ENCODE measurements at places on chromosomes 12 and 14.
A peak's percentile ranks its signal among the peaks of the same experiment; 100 is the strongest.

DNA sequence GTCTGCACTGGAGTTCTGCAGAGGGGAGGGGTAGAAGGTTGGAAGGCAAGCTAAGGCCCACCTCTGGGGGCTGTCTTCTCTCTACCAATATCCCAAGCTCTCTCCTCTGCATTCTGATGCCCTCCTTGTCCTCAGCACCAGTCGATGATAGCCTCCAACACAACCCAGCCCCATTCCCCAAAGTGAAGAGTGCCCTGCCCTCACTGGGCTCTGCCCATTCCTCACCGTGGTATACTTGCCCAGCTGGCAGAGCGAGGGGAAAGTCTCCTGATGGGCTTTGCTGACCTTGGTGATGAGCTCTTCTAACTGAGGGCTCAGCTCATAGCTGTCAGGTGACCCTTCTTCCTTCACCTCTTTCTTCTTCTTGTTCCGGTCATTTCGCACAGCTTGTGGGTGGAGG, 7.2 kb upstream of the ITGB7 start:
- no peak for DNase-seq

GRCh38 chr12:116954710-116955381, 44.1 kb downstream of the FBXW8 start:
- no peak for DNase-seq

- DNase-seq = no peak
Observed at GRCh38 chr12:105765053-105766014, 373.4 kb downstream of the NUAK1 start.

- no peak for DNase-seq
Observed at GRCh38 chr12:122980183-122981035, at the start of gene ARL6IP4. Gene ARL6IP4, plus strand, starts transcription at chr12:122980681. Its CDS starts 459 bp downstream, at chr12:122981140.

DNA sequence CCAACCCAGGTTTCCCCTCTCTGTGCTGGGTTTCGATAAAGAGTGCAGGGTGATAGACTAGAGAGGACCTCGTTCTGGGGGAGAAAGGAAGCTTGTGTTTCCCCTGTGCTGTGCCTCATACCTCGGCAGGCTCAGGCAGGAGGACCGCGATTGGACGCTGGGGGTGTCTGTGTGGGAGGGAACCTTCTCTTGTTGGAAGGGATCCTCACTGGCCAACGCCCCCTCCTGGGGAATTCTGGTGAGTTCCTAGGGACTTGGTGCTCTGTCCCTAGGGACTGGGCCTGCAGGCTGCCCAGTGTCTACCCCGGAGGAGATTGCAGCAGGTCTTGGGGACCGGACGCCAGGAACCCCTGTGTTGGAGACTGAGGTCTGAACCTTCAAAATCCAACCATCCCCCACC, 157.4 kb upstream of the PRMT8 start:
- no peak for DNase-seq

DNA sequence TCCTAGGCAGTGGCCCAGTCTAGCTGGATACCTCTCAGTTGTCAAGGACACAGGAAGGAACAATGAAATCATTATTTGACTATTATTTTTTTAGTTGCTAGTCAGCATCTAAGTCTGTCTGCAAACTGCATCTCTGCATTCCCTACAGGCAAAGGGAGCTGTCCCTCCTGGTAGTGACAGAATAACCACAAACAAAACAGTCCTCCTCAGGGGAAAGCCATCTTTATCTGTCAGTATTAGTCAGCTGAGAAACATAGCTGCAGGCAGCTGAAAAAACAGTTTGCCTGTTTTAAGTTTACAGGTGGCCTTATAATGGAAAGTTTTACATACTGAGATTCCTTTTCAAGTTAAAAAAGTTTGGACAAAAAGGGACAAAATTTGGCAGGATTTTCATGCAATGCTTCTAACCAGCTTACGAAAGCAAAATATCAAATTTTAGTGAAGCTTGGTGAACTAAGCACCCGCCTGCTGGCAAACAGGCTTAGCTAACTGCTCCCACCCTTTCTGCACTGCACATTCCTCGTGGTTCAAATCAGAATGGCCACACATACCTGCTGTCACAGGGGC, 29.5 kb downstream of the SLC25A21 start:
- DNase-seq = no peak

DNA sequence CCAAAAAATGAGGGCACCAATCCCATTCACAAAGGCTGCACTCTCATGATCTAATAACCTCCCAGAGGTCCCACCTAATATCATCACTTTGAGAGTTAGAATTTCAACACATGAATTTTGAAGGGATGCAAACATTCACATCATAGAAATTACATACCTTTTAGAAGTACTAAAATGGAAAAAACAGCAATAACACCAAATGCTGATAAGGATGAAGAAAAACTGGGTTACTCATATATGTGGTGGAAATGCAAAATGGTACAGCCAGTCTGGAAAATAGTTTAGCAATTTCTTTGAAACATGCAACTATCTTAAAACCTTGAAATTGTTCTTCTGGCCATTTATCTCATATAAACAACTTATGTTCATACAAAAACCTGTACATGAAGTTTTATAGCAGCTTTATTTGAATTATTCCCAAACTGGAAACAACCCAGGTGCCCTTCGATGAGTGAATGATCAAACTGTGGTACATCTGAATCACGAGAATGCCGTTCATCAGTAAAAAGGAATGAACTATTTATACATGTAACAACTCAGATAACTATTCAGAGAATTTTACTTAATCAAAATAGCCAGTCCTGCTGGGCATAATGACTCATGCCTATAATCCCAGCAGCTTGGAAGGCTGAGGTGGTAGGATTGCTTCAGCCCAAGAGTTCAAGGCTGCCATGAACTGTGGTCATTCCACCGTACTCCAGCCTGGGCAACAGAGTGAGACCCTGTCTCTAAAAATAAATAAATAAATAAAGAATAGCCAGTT, 109.4 kb upstream of the SSTR1 start:
- DNase-seq = peak; percentile 73

GRCh38 chr14:71716041-71716772, 216.0 kb upstream of the RGS6 start:
- DNase-seq = no peak

GRCh38 chr14:103735022-103735421, 19.4 kb downstream of the ZFYVE21 start:
- DNase-seq = no peak

- no peak for DNase-seq
Observed at GRCh38 chr14:32513571-32514009, 184.5 kb downstream of the AKAP6 start.

GRCh38 chr14:21748869-21749303, 75.3 kb upstream of the OR4E1 start:
- no peak for DNase-seq

DNA sequence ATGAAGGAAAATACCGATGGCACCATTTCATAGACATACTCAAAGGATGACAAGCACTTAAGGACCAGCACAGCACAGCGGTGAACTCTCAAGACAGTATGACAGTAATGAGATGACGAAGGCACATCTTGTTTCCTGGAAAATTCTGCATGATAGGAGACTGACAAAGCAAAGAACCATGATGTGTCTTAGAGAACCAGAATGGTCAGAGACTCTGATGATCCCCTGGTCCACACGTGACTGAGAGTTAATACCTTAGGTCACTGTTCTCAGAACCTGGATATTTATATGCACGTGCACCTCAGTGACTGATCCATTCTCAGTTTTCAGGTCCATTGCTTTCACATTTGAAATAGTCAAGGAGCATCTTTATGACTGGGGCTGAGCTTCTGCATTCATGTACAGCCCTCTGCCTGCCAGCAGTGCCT, 35.3 kb downstream of the PROX2 start:
- DNase-seq = no peak

- DNase-seq = no peak
Observed at GRCh38 chr14:25014440-25014839, 35.5 kb downstream of the STXBP6 start.

GRCh38 chr12:71694099-71694820, 8.4 kb downstream of the TMEM19 start:
- no peak for DNase-seq

DNA sequence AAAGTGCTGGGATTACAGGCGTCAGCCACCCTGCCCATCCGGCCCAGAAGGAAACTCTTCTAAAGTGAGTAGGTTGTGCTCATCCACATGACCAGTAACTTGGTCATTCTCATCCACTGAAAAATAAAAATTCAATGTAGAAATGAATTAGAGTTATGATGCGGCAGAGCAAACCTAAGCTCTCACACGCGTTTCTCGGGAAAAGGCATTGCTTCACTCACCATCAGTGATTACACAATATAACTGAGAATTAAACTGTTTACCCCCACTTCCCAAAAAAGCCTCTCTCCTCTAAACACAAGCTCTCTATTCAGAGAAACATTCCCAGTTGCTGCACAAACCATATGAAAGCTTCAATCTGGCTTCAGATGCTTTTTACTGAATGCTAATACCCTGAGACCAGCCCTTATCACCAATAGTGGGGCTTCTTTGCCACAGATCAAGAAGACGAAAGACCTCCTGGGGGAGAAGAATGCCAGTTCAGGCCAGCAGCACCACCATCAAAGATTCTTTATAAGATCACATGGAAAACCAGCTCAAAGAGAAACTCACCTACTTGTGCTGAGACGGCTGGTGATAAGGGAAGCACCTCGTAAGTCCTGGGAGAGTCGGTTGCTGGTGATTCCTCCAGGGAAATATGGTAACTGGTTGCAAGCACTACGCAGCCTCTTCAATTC, 121.5 kb upstream of the SFSWAP start:
- DNase-seq = no peak

GRCh38 chr14:93527203-93527607, 96.5 kb downstream of the UNC79 start:
- no peak for DNase-seq

GRCh38 chr12:26817183-26817591, 15.8 kb downstream of the ITPR2 start:
- DNase-seq = no peak

GRCh38 chr12:123109319-123109772, 41.5 kb downstream of the PITPNM2 start:
- no peak for DNase-seq

DNA sequence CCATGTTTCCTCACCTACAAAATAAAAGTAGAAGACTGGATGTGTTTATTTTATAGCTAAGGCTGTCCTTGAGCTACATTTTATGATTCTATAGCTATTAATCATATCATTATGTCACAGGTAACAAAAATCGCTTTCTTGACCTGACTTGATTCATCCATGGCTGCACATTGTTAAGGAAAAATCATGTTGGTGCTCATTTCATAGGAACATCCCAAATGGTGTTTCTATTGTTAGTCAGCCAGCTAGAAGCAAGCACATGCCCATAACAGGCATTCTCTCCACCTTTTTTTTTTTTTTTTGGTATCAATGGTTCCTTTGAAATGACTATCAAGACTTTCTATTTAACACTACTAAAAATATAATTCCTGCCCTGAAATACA, 45.3 kb upstream of the PTHLH start:
- no peak for DNase-seq

DNA sequence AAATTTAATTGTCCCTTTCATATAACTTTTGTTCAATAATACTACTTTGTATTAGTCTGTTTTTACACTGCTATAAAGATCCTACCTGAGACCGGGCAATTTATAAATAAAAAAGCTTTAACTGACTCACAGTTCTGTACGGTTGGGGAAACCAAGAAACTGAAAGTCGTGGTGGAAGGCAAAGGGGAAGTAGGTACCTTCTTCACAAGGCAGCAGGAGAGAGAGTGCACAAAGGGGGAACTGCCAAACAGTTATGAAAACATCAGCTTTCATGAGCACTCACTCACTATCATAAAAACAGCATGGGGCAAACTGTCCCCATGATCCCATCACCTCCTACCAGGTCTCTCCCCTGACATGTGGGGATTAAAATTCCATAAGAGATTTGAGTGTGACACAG, 1069.0 kb downstream of the FSCB start:
- no peak for DNase-seq

DNA sequence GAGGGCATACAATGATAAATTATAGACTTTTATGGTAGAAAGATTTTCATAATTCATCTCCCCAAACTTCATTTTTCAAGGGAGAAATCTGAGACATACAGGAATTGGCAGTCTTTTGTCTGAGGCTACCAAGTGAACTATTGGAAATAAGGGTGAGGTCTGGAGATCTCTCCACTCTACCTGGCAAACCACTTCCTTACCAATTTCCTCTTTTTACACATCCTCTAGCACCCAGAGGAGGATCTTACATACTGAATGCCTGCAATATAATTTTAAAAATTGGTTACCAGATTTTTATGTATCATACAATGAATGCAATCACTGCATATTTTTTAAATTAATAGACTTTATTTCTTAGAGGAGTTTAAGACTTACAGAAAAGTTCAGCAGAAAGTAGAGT, 6.6 kb downstream of the PDE6H start:
- DNase-seq = no peak

DNA sequence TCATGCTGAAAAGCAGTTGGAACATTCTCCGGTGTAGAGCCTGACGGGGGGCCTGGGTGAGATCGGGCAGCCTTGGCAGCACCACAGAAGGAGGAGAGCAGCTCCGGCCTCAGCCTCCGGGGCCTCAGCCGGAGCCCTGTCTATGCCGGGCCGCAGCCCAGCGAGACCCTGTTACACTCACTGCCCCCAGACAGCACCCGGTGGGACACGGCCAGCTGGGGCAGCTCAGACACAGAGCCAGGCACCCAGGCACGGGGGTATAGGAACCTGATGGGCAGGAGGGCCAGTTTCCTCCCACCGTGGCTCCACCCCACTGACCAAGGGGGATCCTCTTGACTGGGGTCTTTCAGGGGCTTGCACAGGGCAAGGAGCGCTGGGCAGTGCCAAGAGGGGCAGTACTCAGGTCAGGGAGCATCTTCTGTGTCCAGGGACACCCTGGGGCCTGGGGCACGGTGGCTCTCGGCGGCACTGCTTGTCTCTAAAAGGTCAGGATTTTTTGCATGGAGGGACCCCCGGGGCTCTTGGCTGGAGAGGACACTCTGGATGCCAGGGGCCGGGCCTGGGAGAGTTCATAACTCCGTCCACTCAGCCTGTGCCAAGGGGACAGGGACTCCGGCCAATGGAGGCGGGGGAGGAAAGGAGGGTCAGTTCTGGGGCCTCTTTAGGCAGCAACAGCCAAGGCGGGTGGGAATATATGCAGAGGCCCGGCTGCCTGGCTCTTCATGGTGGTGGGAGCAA, 9.4 kb downstream of the INF2 start:
- no peak for DNase-seq

GRCh38 chr12:121448771-121449315, 48.9 kb downstream of the RNF34 start:
- DNase-seq = no peak

DNA sequence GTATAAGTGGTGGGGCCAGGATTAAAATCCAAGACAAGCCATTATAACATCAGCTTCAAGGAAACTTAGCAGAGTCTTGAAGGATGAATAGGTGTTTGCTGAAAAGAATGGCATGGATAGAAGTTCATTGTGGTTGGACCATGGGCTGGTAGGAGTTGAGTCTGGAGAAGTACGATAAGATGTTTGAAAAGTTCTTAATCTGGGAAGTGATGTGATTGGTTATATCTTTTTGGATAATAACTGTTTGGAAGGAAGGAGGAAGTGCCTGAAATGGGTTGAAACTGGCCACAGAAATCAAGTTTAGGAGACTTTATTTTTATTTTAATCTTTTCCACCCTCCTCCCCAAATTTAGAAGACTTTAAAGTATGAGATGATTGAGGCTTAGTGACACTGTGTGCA, 4.9 kb downstream of the DENR start:
- DNase-seq = no peak

- DNase-seq = no peak
Observed at GRCh38 chr12:116534311-116535121, 24.7 kb upstream of the MAP1LC3B2 start.

- DNase-seq = no peak
Observed at GRCh38 chr14:64363265-64363846, 24.8 kb upstream of the MTHFD1 start.
